ENCODE measurements at places on chromosomes 5 and 9.
A peak's percentile ranks its signal among the peaks of the same experiment; 100 is the strongest.

DNA sequence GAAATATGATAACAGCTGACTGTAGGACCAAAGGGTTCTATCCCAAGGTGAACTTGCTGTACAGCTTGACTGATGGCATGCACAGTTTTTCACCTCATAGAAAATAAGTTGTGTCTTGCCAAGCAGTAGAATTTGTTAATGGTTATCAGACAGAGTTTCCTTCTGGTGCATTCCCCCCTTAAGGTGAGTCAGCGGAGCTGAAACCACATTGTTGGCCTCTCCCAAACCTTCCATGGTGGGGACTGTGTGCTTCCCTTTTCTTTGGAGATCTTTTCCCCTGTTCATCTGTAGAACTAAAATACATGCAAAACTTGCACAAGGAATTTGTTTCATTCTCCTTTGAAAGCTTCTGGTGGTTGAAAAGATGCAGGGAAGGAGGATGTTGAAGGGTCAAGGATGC, 179.8 kb downstream of the FGF1 start:
- DNase-seq = no peak

DNA sequence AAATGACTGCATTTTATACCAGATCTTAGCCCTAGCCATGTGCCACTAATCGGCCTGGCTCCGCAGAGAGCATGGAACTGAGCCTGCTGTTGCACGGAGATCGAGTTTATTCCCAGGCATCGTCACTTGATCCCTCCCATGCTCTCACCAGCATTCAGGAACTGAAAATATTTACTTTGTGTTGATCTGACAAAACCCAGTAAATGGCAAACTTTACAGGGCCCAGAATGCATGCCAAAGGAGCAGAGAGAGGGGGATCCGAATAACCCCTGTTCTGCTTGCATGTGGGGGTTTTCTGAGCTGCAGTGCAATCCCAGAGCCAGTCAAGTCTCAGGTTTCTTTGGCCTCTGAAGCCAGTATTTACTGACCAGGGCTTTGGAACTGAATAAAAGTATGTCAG, 87.3 kb downstream of the GAS1 start:
- no peak for DNase-seq

DNA sequence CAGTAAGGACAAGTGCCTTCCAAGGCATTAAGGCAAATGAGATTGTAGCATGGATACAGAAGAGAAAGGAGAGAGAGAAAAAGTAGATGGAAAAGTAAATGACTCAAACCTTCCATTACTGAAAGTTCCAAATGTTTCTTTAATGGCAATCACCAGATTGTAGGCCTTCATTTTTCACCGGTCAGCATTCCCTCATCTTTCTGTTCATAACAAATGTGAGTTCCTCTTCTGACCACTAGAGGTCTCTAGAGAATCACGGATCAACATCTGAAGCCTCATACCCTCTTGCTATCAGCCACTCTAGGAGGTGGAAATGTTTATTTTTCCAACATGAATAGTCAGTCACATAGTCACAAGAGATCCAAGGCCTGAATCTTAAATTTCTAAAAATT, 73.6 kb upstream of the RPS23 start:
- peak; percentile 37 for DNase-seq

DNA sequence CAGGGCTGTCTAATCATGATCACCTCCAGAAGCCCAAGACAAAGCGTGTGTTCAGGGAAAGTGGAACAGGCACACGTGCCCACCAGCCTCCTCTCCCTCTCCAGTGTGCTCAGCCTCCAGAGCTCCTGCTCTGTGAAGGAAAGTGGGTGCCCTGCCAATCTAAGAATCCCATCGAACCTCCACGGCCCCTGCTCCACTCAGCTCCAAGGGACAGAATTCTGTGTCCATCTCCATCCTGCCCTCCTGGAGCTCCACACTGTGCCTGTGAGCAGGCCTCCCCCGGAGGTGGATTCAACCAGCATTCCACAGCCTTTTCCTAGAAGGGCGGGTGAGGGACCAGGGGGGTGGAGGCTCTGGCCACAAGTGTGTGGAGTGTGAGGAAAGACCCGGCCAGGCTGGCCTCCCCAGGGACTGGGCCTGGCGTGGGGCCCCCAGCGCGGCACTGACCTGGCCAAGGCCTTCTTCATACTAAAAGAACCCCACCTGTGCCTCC, 6.0 kb downstream of the EEIG1 start:
- DNase-seq = no peak

GRCh38 chr5:164504141-164504772, 998.8 kb downstream of the MAT2B start:
- no peak for DNase-seq

DNA sequence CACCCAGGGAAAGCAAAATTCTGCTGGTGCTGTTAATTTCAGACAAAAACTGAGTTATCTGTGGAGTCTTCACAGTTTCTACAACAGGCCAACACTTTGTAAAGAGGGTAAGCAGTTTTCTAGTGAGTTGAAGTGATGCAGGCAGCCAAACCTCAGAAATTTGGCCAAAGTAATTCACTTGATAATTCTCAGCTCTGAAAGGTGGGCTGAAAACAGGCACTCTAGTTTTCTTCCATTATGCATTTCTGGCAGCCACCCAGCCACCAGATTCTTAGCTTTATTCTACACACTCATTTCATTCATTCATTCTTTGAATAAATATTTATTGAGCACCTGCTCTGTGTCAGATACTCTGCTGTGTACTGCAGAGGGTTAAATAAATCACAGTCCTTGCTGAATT, 184.2 kb downstream of the RAB3C start:
- no peak for DNase-seq

DNA sequence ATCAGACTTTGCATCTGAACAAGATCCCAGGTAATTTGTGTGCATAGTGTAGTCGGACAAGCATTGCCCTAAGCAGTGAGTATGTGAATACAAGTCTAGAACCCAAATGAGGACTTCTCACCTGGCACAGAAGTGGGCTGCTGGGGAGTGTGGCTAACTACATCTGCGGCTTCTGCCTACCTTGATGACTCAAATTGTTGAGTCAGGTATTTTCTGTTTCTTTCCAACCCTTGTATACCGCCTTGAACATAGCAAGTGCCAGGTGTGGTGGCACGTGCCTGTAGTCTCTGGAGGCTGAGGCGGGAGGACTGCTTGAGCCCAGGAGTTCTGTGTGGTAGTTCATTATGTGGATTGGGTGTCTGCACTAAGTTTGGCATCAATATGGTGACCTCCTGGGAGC, 7.9 kb upstream of the JADE2 start:
- DNase-seq = no peak

DNA sequence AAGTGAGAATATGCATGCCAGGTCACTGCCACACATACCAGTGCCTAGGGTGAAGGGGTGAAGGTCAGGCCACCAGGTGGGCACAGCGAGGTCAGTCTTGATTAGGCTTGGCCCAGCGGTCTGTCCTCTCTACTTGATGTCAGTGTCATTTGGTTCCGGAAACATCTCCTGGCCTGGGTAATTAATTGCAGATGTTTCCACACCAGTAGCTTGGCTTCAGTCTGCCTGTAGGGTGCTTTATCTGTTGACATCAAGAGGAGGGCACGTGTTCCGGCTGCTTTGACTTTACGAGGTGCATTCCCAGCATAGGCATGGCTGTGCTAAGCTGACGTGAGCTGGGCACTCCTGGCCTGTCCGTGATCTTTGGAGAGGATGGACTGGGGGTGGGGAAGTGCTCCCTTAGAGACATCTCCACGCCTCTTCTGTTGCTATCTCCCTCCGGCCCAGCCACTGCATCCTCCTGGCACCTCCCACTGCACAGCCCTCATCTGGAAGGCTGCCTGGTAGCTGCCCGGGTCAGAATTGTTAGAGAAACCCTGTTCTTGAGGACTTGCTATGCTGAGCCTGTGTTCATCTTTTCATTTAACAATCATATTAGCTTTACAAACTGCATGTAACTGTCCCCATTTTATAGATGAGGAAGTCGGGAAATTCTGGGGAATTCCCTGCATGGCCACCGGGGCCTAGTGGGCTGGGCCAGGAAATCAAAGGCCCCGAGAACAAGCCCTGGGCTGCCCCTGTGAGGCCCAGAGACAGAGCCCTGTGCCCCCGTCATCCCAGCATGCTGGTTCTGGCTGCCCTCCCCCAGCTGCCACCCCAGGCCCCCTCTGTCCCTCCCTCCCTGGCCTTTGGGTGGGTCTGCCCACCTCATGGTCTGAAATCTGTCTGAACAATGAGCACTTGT, 29.1 kb downstream of the JADE2 start:
- DNase-seq = peak; percentile 32

DNA sequence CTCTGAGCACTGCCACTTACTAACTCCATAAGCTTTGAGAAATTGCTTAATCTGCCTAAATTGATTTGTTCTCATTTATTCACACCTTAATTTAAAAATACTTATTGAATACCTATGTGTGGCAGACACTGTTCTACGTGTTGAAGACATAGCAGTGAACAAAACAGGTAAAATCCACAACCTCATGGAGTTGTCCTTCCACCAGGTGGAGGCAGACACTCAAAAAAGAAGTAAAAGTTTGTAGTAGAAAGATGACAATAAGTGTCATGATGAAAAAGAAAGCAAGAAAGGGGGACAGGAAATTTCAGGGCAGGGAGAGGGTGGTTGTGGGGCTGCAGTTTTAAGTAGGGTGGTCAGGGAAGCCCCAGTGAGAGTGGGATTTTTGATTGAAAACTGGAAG, 94.9 kb downstream of the SREK1 start:
- no peak for DNase-seq

DNA sequence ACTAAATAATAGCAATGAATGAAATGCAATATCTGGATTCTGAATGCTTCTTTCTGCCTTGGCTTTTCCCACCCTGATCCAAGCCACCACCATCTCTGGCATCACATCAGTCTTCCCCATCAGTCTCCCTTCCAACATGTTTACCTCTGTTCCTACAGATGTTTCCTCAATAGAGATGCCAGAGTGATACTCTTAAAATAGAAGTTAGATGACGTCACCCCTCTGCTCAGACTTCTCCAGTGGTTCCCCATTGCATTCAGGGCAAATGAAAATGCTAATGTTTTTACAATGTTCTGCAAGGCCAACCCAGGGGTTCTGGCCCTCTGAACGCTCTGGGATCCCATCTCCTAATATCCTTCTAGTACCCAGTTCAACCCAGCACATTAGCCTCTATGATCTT, 305.8 kb downstream of the TRIM32 start:
- no peak for DNase-seq

- no peak for DNase-seq
Measured at GRCh38 chr9:1005043-1005667, 28.7 kb downstream of the DMRT3 start.

GRCh38 chr9:131627648-131628458, 82.5 kb downstream of the PRRT1B start:
- DNase-seq = peak; percentile 92

GRCh38 chr5:119470851-119471451, 18.7 kb downstream of the HSD17B4 start:
- DNase-seq = peak; percentile 12

DNA sequence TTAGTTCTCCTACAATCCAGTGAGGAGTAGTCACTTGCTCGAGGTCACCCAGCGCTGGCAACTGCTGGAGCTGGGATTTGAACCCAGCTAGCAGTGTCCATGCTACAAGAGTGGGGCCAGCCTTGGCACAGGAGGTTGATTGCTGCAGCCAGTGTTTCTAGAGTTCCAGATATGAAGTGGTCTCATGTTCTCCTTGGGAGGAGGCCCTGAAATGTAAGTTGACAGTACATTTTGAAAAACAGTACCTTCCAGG, 802 bp downstream of the CCDC107 start:
- no peak for DNase-seq

- no peak for DNase-seq
Measured at GRCh38 chr5:145678255-145678654, 156.9 kb downstream of the PRELID2 start.

DNA sequence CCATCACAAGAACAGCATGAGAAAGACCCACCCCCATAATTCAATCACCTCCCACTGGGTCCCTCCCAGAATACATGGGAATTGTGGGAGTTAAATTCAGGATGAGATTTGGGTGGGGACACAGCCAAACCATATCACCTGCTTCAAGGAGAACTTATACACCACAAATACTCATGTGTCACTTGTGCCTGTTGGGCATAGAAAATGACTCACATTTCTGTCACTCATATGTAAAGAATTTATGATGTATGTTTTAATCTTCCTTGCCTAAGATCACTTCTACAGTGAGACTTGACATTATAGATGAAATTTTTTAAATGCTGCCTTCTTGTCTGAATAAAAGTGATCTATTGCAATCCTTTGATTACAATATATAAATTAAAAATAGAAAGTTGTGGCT, 23.0 kb upstream of the PRDM6 start:
- DNase-seq = no peak

DNA sequence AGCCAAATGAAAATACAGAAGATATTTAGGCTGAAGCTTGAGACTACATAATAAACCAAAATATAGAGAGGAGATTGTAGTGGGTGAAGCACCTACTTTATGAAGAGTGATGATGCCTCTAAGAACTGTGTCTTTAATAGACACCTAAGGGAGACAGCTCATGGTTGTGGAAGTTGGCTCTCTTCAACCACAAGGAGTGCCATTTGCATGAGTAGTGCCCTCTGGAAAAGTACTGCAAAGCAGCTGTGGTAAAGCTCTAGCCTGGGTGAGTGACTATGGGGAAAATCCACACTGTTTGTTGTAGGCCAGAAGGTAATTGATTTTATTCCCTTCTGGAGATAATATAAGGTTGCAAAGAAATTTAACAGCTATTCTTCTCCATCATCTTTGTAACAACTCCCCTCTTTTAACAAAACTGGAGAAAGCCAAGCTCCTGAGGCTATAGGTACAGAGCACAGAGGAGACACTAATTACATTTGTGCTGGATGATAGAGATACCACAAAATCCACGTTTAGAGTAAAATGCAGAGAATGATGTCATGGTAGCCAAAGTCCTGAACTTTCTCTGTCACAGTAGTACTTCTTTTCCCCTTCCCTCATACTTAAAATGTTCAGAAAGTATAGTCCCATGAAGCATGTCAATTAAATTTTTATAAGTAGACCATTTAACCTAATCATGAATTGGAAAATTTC, 122.8 kb downstream of the STARD4 start:
- DNase-seq = no peak

DNA sequence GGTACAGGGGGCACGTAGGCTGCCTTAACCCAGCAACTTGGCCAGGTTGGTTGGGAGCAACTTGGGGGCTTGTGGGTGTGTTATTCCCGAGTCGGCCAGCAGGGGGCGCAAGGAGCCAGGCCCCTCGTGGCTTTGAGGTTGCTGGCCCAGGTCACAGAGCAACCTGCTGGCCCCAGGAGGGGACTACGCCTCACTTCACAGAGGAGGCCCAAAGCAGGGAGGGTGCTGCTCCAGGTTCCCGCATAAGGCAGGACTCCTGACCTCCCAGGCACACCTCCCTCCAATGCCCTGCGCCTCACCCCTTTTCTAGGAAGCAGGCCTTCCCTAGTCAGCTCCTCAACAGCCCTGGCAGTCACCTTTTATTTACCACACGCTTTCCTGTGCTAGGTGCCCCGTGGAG, 18.1 kb downstream of the KYAT1 start:
- DNase-seq = peak; percentile 78

GRCh38 chr5:1883120-1883924, 597 bp upstream of the IRX4 start:
- no peak for DNase-seq

- no peak for DNase-seq
Measured at GRCh38 chr9:81396528-81396927, 292.8 kb downstream of the TLE1 start.

GRCh38 chr5:33523208-33523771, 82.5 kb downstream of the TARS1 start:
- no peak for DNase-seq

GRCh38 chr9:137664676-137665075, 45.9 kb downstream of the EHMT1 start:
- DNase-seq = no peak

Measured in CD8-positive, alpha-beta memory T cell (primary cell).